ENCODE measurements at places on chromosomes 1 and 21. TPM values are rescaled to one million over a fixed set of nuclear protein-coding genes. Genes with fewer than 3 reads are reported as not detected.

The CRYZL1 gene
- 38.0 TPM for total RNA-seq

The SHISA4 gene
- 8.6 TPM for total RNA-seq

The BTBD19 gene
- 9.2 TPM for total RNA-seq

The FNDC5 gene
- total RNA-seq, result 1.5 TPM

The ATP1A4 gene
- 0.96 TPM for total RNA-seq

The HSPA6 gene
- 10.9 TPM for total RNA-seq

The YBX1 gene
- 478 TPM for total RNA-seq

The GSTM2 gene
- total RNA-seq, result 37.3 TPM

The RASSF5 gene
- 37.6 TPM for total RNA-seq

The VWA5B1 gene
- total RNA-seq, result 0.09 TPM

The ADCY10 gene
- 0.29 TPM for total RNA-seq

The TMEM81 gene
- total RNA-seq, result 3.5 TPM

The DUSP23 gene
- total RNA-seq, result 71.1 TPM

The CYP4Z1 gene
- total RNA-seq, result 2.1 TPM
